Activated CD4-positive, alpha-beta T cell treated with anti-CD3 and anti-CD28 coated beads for 24 hours (primary cell): ENCODE measurements at places on chromosomes 2 and 18.

- DNase-seq, result no peak
Observed at GRCh38 chr18:3422905-3423304, 27.1 kb upstream of the TGIF1 start.

DNA sequence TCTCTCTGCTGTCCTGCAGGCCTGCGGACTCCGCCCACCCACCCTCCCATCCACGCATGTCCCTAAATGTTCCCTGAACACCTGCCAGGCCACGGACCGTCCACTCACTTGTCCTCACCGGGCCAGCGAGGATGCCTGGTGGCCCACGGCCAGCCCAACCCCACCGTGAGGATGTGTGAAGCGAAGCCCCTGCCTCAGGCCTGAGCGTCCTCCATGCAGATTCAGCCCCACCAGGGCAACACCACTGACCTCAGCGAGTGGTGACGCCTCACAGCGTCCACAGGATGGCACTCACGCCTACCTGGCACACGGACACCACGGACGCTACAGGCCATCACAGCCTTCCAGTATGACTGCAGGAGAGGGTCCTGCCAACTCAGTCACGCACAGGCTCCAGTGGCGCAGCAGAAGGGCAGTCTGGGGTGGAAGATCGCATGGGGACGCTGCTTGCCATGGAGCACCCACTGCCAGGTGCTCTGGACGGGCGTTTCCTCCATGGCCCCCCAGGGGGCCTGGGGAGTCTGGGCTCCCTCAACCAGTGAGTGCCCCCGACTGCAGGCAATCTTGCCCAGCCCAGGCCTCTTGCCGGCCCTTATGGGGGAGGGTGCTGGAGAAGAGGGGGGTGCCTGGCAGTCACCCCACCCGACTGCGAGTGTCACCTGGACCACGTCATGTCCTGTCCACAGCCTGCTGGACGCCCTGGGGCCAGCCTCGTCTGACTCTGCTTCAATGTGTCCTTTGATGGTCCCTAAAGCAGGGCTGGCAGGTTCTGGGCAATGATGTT is 25.4 kb downstream of the HDAC4 start:
- DNase-seq, result no peak

- no peak for DNase-seq
Observed at GRCh38 chr2:9462313-9462712, 12.0 kb upstream of the IAH1 start.

- DNase-seq, result no peak
Observed at GRCh38 chr2:188645986-188646385, 328.2 kb upstream of the COL3A1 start.

GRCh38 chr2:71858071-71858470 is 289.6 kb downstream of the CYP26B1 start:
- DNase-seq, result no peak

GRCh38 chr2:227890495-227891079 is 19.2 kb downstream of the DAW1 start:
- DNase-seq, result no peak

GRCh38 chr18:60413944-60414547 is 41.5 kb upstream of the MC4R start:
- no peak for DNase-seq

GRCh38 chr2:62303788-62304187 is 107.9 kb downstream of the B3GNT2 start:
- no peak for DNase-seq

- DNase-seq, result no peak
Observed at GRCh38 chr2:28506112-28506910, 10.5 kb downstream of the PLB1 start.

DNA sequence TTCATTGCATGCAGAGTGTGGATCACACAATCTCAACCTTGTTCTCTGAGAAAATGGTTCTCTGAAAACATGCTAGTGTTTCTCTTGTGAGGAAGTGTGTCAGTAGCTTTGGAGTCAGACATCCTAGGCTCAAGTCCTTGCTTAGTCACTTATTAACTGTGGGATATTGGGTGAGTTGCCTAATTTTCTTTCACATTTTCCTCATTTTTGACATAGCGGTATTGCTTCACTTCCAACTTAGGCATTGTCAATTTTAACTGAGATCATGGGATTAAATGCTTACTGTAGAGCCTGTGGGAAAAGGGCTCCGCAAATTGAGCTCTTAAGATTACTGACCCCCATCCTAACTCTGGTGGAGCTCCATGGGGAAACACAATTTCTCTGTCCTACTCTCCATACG is 622.2 kb downstream of the CNTNAP5 start:
- no peak for DNase-seq

- no peak for DNase-seq
Observed at GRCh38 chr2:216362730-216363129, 9.6 kb downstream of the MARCHF4 start.

- no peak for DNase-seq
Observed at GRCh38 chr2:19362094-19362754, 3.8 kb upstream of the OSR1 start.

DNA sequence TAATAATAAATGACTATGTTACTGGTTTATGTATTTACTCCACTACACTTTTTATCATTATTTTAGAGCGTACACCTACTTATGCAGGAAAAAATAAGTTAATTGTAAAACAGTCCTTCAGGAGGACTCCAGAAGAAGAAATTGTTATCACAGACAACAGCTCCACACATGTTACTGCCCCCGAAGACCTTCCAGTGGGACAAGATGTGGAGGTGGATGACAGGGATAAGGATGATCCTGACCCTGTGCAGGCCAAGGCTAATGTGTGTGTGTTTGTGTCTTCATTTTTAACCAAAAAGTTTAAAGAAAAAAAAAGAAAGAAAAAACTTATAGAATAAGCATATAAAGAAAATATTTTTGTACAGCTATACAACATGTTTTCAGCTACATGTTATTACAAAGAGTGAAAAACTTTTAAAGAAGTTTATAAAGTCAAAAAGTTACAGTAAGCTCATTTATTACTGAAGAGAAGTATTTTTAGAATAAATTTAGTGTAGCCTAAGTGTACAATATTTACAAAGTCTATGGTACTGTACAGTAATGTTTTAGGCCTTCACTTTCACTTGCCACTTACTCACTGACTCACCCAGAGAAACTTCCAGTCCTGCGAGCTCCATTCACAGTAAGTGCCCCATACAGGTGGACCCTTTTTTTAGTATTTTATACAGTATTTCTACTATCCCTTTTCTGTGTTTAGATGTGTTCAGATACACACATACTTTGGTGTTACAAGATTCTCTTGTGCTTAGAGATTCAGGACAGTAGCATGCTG is 7.5 kb downstream of the TGFBRAP1 start:
- no peak for DNase-seq

DNA sequence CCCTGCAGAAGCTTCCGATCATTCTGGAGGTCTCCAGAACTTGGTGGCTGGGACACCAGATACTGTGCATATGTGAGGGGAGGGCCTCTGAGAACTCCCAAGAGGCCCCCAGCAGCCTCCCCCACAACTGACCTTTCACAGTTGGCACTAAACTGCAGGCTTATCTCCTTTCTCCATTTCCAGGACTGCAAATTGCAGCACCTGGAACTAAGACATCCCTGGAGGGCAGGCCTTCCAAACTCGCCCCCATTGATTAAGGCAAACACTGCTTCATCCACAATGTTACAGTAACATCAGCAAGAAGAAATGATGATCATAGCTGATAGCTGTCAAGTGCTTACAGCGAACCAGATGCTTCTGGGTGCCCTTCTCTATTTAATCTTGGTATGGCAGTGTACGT is 67.9 kb downstream of the TGOLN2 start:
- no peak for DNase-seq

- DNase-seq, result no peak
Observed at GRCh38 chr2:129499747-129500146, 479.7 kb upstream of the RAB6C start.
